ENCODE measurements at places on chromosomes 6 and 20. TPM values are rescaled to one million over a fixed set of nuclear protein-coding genes. Genes with fewer than 3 reads are reported as not detected.

TP53INP2 gene
- total RNA-seq: 1.3 TPM

SMPDL3A gene
- total RNA-seq: not detected

- peaks cover 50% of the 10 kb centered on the region for H3K27me3 ChIP-seq
- DNase-seq: no peak
- H3K27ac ChIP-seq: no peak overlapping the region
- peaks cover 5% of the 10 kb centered on the region for H3K36me3 ChIP-seq
- peaks cover 31% of the 10 kb centered on the region for H3K4me1 ChIP-seq
These were observed 106.9 kb downstream of the SLC22A3 start for GRCh38 chr6:160455081-160455480.

- H3K36me3 ChIP-seq: no peaks in the 10 kb centered on the region
- H3K4me1 ChIP-seq: no peaks in the 10 kb centered on the region
- no peak overlapping the region for H3K27ac ChIP-seq
- no peak overlapping the region for H3K4me3 ChIP-seq
- no peak for DNase-seq
These were observed 12.3 kb downstream of the RIN2 start for GRCh38 chr20:19770375-19770774.

DNA sequence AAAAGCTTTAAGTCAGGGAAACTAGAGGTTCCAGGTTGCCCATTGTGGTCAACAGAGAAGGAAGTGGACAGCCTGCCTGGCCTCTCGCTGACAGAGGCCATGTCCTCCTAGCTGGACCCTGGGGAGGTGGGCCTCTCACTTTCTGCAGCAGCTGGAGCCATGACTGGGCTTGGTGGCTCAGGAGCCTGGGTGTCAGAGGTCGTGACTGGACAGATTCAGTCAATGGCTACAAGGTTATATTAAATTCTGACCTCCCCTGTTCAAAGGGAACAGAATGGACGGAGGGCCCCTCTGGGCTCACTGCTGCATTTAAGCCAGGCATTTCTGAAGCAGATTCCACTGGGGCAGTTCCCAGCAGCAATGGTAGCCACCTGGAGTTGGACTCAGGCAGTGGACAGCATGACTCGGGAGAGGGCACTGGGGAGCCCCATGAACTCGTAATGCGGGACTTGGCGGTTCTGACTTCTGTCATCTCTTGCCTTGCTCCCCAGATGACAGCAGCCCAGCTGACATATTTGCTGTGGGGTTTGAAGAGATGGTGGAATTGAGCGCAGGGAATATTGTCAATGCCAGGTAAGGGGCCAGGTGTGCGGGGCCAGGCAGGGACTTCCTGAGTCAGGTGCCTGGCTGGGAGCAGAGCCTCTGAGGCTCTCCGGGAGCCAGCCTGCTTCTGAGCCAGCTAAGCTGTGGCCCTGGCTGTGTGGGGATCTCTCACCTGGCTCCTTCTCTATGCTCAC, 86.7 kb downstream of the SYNJ2 start:
- H3K4me3 ChIP-seq: no peak overlapping the region
- H3K27me3 ChIP-seq: no peaks in the 10 kb centered on the region
- H3K27ac ChIP-seq: no peak overlapping the region
- H3K4me1 ChIP-seq: peaks cover 25% of the 10 kb centered on the region
- DNase-seq: no peak
- H3K36me3 ChIP-seq: peaks cover 44% of the 10 kb centered on the region

NHLRC1 gene
- total RNA-seq: not detected

MCM8 gene
- 32.1 TPM for total RNA-seq

DNA sequence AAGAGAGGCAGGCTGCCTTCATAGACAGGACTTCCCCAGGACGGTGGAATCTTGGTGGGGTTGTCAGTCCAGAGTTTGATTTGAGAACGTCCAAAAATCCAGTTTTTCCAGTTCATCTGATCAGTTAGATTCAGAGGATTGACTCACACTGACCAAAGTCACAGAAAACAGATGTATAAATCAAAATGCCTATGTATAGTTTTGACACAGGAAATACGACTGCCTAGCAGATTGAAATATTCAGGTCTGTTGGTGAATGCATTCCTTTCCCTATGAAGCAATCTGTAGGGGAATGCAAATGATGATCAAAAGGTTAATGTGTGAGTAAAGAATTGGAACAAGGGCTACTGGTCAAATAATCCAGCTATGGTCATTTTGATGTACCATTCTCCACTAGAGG, 29.7 kb upstream of the GFOD1 start:
- H3K27me3 ChIP-seq: peaks cover 5% of the 10 kb centered on the region
- no peaks in the 10 kb centered on the region for H3K36me3 ChIP-seq
- no peak overlapping the region for H3K27ac ChIP-seq
- no peak overlapping the region for H3K4me3 ChIP-seq
- DNase-seq: no peak

GSTA2 gene
- not detected for total RNA-seq

GRCh38 chr20:6530779-6531315, 236.6 kb upstream of the BMP2 start:
- no peaks in the 10 kb centered on the region for H3K27me3 ChIP-seq
- H3K27ac ChIP-seq: no peak overlapping the region
- H3K4me3 ChIP-seq: no peak overlapping the region
- H3K4me1 ChIP-seq: no peaks in the 10 kb centered on the region
- no peaks in the 10 kb centered on the region for H3K36me3 ChIP-seq

GRCh38 chr6:64715624-64716023, 991.4 kb downstream of the EYS start:
- H3K27ac ChIP-seq: no peak overlapping the region
- no peaks in the 10 kb centered on the region for H3K36me3 ChIP-seq
- H3K4me3 ChIP-seq: no peak overlapping the region
- no peaks in the 10 kb centered on the region for H3K4me1 ChIP-seq
- no peaks in the 10 kb centered on the region for H3K27me3 ChIP-seq
- no peak for DNase-seq

DNA sequence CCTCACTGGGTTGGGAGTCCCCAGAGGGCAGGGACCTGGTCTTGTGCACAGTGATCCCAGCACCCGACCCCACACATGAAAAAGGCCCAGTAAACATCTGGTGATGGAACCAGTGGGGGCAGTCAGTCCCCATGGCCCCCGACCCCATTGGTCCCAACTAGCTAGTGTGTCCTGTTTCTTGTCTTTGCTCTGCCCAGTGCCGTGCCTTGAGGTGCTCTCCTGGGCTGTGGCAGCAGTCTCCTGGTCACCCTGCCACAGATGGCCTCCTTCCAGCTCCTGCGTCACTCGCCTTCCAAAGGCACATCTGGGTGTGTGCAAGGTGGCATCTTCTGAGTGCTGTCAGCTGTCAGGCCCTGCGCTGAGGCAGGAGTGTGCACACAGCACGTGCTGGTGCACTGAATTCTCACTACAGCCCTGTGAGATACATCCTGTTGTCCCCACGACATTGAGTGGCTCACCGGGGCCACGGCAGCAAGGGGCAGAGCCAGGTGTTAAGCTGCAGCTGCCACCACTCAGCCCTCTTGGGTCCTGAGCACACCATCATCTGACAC, 3.9 kb downstream of the NPEPL1 start:
- no peaks in the 10 kb centered on the region for H3K27me3 ChIP-seq
- H3K4me1 ChIP-seq: peaks cover 10% of the 10 kb centered on the region
- no peak for DNase-seq
- H3K27ac ChIP-seq: no peak overlapping the region
- peaks cover 2% of the 10 kb centered on the region for H3K36me3 ChIP-seq
